WTC11 (cell line): ENCODE measurements at places on chromosomes 3 and 15. TPM values are rescaled to one million over a fixed set of nuclear protein-coding genes. Genes with fewer than 3 reads are reported as not detected.

DNA sequence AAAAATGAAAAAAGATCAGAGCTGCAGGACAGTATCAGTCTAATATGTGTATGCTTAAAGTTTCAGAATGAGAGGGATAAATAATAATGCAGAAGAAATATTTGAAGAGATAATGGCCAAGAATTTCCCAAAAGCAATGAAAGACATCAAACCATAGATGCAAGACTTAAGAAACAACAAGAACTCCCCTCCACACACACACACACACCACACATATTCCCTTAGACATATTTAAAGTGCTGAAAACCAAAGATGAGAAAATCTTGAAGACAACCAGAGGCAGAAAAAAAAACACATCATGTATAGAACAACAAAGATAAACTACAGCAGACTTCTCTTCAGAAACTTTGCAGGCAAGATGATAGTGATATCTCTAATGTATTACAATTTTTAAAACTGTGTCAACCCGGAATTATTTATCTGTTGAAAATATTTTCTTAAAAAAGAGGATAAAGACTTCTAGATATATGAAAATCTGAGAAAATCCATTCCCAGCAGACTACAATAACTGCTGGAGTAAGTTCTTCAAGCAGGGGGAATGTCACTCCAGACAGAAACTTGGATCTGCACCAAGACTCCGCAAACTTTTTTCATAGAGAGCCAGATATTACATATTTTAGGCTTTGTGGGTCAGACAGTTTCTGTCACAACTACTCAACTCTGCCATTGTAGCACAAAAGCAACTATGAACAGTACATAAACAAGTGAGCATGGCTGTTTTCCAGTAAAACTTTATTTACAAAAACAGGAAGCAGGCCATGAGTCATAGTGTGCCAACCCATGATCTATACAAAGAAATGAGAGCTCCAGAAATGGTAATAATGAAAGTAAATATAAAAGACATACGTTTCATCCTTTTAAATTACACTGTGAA is 223.4 kb upstream of the CGNL1 start:
- no peak overlapping the region for H3K4me3 ChIP-seq
- peaks cover 31% of the 10 kb centered on the region for H3K36me3 ChIP-seq
- DNase-seq, result no peak
- H3K4me1 ChIP-seq, result peaks cover 18% of the 10 kb centered on the region
- H3K27me3 ChIP-seq, result no peaks in the 10 kb centered on the region
- no peak overlapping the region; the same call in 1 of the 2 replicates for H3K27ac ChIP-seq

DNA sequence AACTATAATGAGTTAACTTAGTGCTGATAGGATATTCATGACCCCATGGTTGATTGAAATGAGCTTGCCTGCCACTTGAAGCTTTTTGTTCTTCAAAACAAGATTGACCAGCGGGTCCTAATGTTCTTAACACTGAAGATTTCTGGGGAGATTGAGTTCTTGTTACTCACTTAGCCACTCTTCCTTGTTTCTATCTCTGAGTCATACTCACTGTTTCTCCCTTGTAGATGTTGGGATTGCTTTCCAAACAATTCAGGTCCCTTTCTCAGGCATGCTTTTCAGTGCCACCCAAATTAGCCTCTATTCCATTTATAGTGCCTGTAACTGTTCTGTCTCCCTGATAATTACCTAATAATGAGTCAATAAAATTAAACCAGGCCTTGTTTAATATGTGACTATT is 517.0 kb downstream of the SQOR start:
- H3K27ac ChIP-seq, result no peak overlapping the region; the same call in 1 of the 2 replicates
- DNase-seq, result no peak
- no peaks in the 10 kb centered on the region; the same call in 1 of the 2 replicates for H3K27me3 ChIP-seq

DNA sequence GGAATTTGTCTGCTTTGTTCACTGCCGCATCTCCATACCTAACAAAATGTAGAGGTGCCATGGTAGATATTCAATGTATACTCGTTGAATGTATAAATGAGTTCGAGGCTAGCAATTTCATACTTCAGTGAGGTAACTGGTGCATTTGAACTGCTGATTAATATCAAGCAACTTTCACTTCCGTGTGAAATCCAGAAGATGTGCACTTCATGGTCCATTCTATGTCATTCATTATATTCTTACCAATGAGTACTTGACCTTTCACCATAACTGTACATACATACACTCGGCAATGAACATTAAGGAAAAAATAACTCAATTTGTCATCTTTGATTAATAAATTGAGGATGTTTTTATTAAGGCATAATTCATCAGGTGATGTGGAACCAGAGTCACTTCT is 598.5 kb downstream of the ZNF385D start:
- H3K4me1 ChIP-seq, result no peaks in the 10 kb centered on the region
- no peak for DNase-seq
- H3K36me3 ChIP-seq, result no peaks in the 10 kb centered on the region
- H3K27ac ChIP-seq, result no peak overlapping the region
- no peaks in the 10 kb centered on the region for H3K27me3 ChIP-seq

GRCh38 chr3:194257916-194258668 is 93.0 kb downstream of the CPN2 start:
- peaks cover 13% of the 10 kb centered on the region for H3K4me1 ChIP-seq
- H3K4me3 ChIP-seq, result no peak overlapping the region
- DNase-seq, result no peak
- peaks cover 3% of the 10 kb centered on the region; the same call in 1 of the 2 replicates for H3K27me3 ChIP-seq

DNA sequence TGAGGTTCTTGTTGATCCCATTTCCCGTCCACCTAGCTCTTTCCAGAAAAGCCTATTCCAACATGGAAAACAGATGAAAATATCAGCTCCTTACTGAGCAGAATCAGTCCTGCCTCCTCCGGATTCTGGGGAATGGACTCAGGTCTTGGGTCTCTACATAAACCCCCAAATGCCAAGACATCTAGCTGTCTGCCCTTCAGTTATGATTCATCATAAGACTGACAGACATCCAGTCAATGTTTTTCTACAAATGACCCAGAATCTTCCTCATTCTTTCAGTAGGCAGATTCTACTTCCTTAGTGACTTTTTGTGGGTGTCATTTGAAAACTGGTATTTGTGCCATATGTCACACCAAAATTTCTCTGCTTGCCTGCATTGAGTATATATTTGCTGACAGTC is 103.0 kb upstream of the TGFBR2 start:
- H3K36me3 ChIP-seq, result 0 out of 2 replicates have a peak, but pooled peaks cover 3% of the 10 kb centered on the region
- no peak overlapping the region for H3K27ac ChIP-seq
- no peak for DNase-seq
- no peak overlapping the region for H3K4me3 ChIP-seq
- H3K27me3 ChIP-seq, result no peaks in the 10 kb centered on the region

DNA sequence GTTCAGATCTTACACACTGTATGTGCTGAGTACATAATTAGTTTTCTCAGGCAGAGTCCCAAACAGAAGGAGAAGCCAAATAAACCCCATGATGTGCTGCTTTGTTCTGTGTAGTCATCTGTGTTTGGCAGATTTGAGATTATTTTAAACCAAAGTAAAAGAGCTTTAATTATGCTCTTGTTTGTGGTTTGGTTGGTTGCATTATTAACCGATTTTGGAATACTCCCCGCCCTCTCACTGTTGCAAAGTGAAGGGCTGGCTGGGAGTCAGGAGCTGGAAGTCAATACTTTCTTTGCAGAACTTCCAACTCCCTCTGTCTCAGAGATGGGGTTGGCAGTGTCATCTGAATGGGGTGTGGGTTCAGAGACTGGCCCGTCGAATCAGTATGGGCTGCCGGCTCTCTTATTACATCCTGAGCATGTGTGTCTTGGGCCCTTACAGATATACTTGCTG is 34.4 kb downstream of the SLCO3A1 start:
- no peak overlapping the region for H3K4me3 ChIP-seq
- H3K36me3 ChIP-seq, result no peaks in the 10 kb centered on the region
- peaks cover 35% of the 10 kb centered on the region for H3K4me1 ChIP-seq
- no peak for DNase-seq
- no peak overlapping the region for H3K27ac ChIP-seq

GRCh38 chr3:46489381-46489780 is 8.4 kb upstream of the RTP3 start:
- DNase-seq, result no peak
- no peak overlapping the region for H3K4me3 ChIP-seq
- H3K27me3 ChIP-seq, result peaks cover 12% of the 10 kb centered on the region
- peaks cover 12% of the 10 kb centered on the region for H3K36me3 ChIP-seq

DNA sequence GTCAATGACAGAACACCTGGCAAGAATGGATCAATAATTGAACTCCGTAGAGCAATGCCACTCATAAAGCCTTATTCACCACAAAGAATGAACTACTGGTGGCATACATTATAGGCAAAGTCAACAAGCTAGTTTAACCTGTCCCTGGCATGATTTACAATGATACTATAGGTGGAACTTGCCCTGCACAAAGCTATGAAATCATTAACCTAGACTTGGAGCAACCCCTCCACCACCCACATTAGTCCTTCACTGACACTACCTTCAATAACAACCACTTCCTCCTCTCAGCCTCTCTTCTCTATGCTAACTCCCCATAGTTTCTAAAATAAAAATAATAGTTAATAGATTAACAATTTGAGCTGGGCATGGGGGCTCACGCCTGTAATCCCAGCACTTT is 54.4 kb downstream of the ACAP2 start:
- H3K4me3 ChIP-seq, result no peak overlapping the region
- H3K27me3 ChIP-seq, result no peaks in the 10 kb centered on the region
- H3K27ac ChIP-seq, result no peak overlapping the region; the same call in 1 of the 2 replicates
- no peak for DNase-seq

GRCh38 chr3:13882876-13883275 is 3.0 kb upstream of the WNT7A start:
- DNase-seq, result no peak
- no peak overlapping the region for H3K27ac ChIP-seq
- no peaks in the 10 kb centered on the region for H3K36me3 ChIP-seq
- H3K4me1 ChIP-seq, result no peaks in the 10 kb centered on the region
- H3K27me3 ChIP-seq, result peaks cover 87% of the 10 kb centered on the region

DNA sequence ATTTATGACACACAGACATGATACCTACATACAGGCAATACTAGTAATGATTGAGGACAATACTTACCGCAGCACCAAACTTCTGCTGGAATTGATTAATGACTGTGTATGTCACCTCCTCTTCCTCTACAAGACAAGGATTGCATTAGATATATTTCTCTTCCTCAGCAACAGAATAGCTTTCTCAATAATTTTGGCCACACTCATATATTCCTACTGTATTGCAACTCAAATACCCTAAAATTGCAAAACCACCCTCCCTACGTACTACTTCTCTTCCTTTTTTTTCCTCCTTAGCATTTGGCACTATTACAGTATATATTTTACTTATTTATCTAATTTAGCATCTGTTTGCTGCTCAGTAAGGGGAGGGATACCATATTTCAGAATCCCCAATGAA is 14.8 kb downstream of the EXD1 start:
- H3K36me3 ChIP-seq, result no peaks in the 10 kb centered on the region
- H3K4me3 ChIP-seq, result no peak overlapping the region
- DNase-seq, result no peak
- no peak overlapping the region for H3K27ac ChIP-seq
- peaks cover 16% of the 10 kb centered on the region for H3K4me1 ChIP-seq
- no peaks in the 10 kb centered on the region; the same call in 1 of the 2 replicates for H3K27me3 ChIP-seq

DNA sequence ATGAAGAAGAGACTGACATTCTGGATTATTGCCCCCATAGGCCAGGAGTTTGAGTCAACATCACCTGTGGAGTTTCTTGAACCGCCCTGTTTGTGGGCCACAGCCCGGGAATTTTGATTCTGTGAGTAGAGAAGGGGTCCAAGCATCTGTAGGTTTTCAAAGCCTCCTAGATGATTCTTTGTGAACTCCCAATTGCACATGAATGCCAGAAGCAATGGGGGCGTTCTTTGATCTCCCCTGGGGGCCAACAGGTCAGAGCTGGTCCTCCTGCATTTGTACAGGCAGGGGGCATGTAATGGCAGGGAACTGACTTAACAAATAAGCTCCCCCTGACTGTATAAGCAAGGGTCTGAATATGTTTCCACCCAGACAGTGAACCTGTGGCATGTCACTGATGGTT is 260.3 kb downstream of the SLCO3A1 start:
- no peak overlapping the region for H3K4me3 ChIP-seq
- H3K27me3 ChIP-seq, result peaks cover 13% of the 10 kb centered on the region
- no peak overlapping the region for H3K27ac ChIP-seq

DNA sequence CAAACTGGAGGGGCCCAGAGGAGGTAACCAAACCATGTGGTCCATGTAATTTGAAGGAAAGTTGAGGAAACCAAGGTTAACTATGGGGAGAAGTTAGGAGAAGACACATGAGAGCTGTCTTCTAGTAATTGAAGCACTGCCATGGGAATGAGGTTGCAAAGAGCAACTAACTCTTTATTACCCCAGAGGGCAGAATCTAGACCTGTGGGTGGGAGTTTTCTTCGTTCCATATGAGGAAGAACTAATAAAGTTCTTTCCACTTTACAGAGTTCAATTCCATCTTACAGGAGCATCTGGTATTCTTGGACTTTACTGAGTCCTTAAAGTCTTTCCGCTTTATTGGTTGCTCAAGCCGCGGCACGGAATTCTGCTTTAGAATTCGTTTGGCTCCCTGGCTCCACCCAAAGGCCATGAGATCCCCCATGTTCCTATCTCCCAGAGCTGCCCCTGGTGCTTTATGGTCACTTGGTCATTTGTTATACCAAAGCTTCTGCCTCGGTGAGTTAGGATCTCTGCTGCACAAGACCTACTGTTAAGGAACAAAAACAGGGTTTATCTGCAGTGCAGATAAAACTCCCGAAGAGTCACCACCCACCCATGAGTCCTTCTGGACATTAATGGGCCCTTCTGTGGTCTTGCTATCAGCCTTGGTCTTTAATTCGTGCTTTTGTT is 89.5 kb upstream of the UMPS start:
- H3K27ac ChIP-seq, result no peak overlapping the region
- no peaks in the 10 kb centered on the region for H3K36me3 ChIP-seq
- H3K4me3 ChIP-seq, result no peak overlapping the region
- H3K27me3 ChIP-seq, result no peaks in the 10 kb centered on the region
- H3K4me1 ChIP-seq, result peaks cover 41% of the 10 kb centered on the region
- no peak for DNase-seq

- H3K4me1 ChIP-seq, result peaks cover 21% of the 10 kb centered on the region
- H3K36me3 ChIP-seq, result no peaks in the 10 kb centered on the region
- H3K27me3 ChIP-seq, result no peaks in the 10 kb centered on the region
Measured at GRCh38 chr15:62528505-62528904, 363.4 kb upstream of the C2CD4B start.

GRCh38 chr3:26018889-26019288 is 229.0 kb downstream of the OXSM start:
- H3K27me3 ChIP-seq, result no peaks in the 10 kb centered on the region; the same call in 1 of the 2 replicates
- no peaks in the 10 kb centered on the region for H3K4me1 ChIP-seq
- H3K4me3 ChIP-seq, result no peak overlapping the region
- H3K27ac ChIP-seq, result no peak overlapping the region
- no peak for DNase-seq
- H3K36me3 ChIP-seq, result no peaks in the 10 kb centered on the region

GRCh38 chr3:190733591-190734146 is 128.8 kb downstream of the GMNC start:
- H3K4me1 ChIP-seq, result peaks cover 4% of the 10 kb centered on the region; the same call in 1 of the 2 replicates
- no peak overlapping the region for H3K4me3 ChIP-seq
- H3K27ac ChIP-seq, result no peak overlapping the region
- H3K36me3 ChIP-seq, result no peaks in the 10 kb centered on the region
- DNase-seq, result no peak

- 0 out of 2 replicates have a peak, but pooled peaks cover 4% of the 10 kb centered on the region for H3K4me1 ChIP-seq
- H3K4me3 ChIP-seq, result no peak overlapping the region
Measured at GRCh38 chr3:154794814-154795445, 285.2 kb upstream of the MME start.

- H3K4me3 ChIP-seq, result no peak overlapping the region
- DNase-seq, result no peak
- H3K27ac ChIP-seq, result no peak overlapping the region
- H3K36me3 ChIP-seq, result peaks cover 14% of the 10 kb centered on the region
- no peaks in the 10 kb centered on the region for H3K27me3 ChIP-seq
Measured at GRCh38 chr3:45082142-45082538, 56.0 kb downstream of the CLEC3B start.

Gene LXN
- 3.8 to 4.6 TPM (median 4.4 TPM) in 3 replicates for total RNA-seq

Gene AHSG
- total RNA-seq, result 1.5 to 1.9 TPM (median 1.8 TPM) in 3 replicates

Gene HACD2
- total RNA-seq, result 25.9 to 27.7 TPM (median 26.1 TPM) in 3 replicates

Gene ARGFX
- not detected in 3 replicates for total RNA-seq

Gene PAQR9
- 2.0 to 2.5 TPM (median 2.4 TPM) in 3 replicates for total RNA-seq

Gene PLCH1
- total RNA-seq, result 8.4 to 8.9 TPM (median 8.8 TPM) in 3 replicates

Gene CASR
- total RNA-seq, result 0.16 to 0.24 TPM (median 0.21 TPM) in 3 replicates

Gene NME9
- total RNA-seq, result not detected in 3 replicates

Gene SLC12A1
- total RNA-seq, result 0.15 to 0.39 TPM (median 0.39 TPM) in 3 replicates
